T-helper 17 cell (primary cell): ENCODE measurements at places on chromosomes 6 and 20. TPM values are rescaled to one million over a fixed set of nuclear protein-coding genes. Genes with fewer than 3 reads are reported as not detected.

C6orf141 gene
- total RNA-seq: not detected

GJA10 gene
- not detected for total RNA-seq

TSPO2 gene
- total RNA-seq: not detected

GRCh38 chr6:1437553-1438406 is 48.4 kb downstream of the FOXF2 start:
- peaks cover 4% of the 10 kb centered on the region for H3K36me3 ChIP-seq
- no peak overlapping the region for H3K4me3 ChIP-seq
- H3K4me1 ChIP-seq: peaks cover 7% of the 10 kb centered on the region
- no peak overlapping the region for H3K27ac ChIP-seq
- peaks cover 61% of the 10 kb centered on the region for H3K27me3 ChIP-seq
- no peak for DNase-seq

ADGB gene
- not detected for total RNA-seq

DNA sequence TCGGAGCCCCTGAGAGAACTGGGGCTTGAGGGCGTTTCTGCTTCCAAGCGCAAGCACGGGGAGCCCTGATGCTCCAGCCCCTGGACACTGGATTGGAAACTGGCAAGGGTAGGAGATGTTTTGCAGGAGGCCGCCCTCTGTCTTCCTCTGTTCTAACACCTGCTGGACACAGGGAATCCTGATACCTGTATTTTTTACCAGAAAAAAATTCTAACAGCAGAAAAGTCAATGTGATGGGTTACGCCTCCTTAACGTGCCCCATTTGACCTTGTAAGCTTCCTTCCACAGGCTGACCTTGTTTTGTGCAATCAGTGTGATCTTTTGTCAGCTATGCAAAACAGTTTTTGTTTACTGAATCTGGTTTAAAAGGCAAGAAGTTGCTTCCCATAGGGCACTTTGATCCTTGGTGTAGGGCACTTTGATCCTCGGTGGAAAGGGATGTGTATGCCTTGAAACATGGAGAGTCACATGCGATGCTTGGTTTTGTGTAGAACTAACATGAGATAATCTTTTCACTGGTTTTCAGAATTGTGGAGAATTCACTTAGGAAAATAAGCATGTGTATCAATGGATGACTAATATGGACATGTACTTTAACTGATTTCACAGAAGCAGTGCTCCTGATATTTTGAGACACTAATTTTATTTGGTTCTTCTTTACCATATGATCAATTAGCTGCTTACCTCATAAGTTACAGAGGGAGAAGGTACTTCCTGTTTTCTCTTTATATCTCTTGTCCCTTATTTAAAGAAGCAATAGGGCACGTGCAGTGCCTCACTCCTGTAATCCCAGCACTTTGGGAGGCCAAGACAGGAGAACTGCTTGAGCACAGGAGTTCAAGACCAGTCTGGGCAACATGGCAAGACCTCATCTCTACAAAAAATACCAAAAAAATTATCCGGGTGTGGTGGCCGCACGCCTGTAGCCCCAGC is 59.9 kb upstream of the MAP3K4 start:
- H3K36me3 ChIP-seq: peaks cover 3% of the 10 kb centered on the region
- no peak for DNase-seq
- peaks cover 13% of the 10 kb centered on the region for H3K4me1 ChIP-seq
- peaks cover 32% of the 10 kb centered on the region for H3K27me3 ChIP-seq

DNA sequence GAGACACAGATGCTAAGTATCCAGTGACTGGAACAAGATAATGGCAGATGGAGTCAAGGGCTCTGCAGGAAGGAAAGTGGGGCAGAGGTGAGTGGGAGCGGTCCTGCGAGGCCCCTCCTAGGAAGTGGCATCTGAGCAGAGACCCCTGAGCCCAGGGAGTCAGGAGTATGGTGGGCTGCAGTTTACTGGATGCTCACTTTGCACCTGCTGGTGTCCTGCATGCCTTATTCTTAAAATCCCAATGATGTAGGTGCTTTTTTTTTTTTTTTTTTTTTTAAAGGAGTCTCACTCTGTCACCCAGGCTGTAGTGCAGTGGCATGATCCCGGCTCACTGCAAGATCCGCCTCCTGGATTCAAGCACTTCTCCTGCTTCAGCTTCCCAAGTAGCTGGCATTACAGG is 5.6 kb downstream of the CEBPB start:
- no peaks in the 10 kb centered on the region for H3K36me3 ChIP-seq
- H3K27ac ChIP-seq: no peak overlapping the region
- DNase-seq: no peak
- H3K4me3 ChIP-seq: no peak overlapping the region
- H3K4me1 ChIP-seq: peaks cover 27% of the 10 kb centered on the region

GRCh38 chr6:107607116-107607515 is 117.2 kb downstream of the SOBP start:
- H3K4me1 ChIP-seq: no peaks in the 10 kb centered on the region
- H3K36me3 ChIP-seq: no peaks in the 10 kb centered on the region
- no peak for DNase-seq

DNA sequence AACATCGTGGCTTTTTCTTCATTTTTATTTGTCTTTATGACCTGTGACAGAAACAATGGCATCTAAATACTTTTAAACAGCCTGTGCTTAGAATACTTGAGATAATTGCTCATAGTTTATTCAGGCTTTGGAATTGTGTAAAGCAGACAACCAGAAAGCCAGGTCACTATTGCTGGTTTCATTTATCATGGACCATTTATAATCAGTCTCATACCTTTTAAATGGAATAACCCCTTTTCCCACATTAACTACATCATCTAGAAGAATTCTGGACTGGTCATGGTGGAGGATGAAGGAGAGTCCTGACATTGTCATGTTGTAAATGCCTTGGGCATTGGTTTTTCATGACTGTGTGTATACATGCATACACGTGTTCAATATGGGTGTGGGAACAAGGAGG is 661.5 kb downstream of the EPM2A start:
- H3K4me3 ChIP-seq: no peak overlapping the region
- H3K4me1 ChIP-seq: no peaks in the 10 kb centered on the region
- H3K36me3 ChIP-seq: no peaks in the 10 kb centered on the region
- H3K27ac ChIP-seq: no peak overlapping the region
- DNase-seq: no peak

KCNS1 gene
- not detected for total RNA-seq

DNA sequence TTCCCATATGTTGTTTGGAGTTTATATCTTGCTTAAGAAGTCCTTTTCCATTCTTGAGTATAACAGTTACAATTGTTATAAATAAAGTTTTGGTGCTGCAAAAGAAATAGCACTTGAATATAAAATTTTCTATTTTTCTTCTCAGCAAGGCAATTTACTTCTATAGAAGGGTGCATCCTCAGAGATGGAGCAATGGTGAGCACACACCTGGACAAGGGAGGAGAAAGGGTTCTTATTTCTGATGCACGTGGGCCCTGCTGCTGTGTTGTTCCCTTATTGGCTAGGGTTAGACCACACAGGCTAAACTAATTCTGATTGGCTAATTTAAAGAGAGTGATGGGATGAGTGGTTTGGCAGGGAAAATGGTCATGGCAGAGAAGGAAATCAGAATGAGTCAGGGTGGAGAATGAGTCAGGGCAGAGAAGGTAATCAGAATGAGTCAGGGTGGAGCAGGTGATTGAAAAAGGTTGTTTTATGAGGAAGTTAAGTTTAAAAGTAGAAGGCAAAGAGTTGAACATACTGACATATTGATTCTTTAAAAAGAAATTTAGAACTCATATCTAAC is 38.0 kb downstream of the CST8 start:
- H3K27ac ChIP-seq: no peak overlapping the region
- H3K27me3 ChIP-seq: peaks cover 5% of the 10 kb centered on the region
- no peaks in the 10 kb centered on the region for H3K4me1 ChIP-seq
- no peak for DNase-seq
- H3K36me3 ChIP-seq: no peaks in the 10 kb centered on the region
- H3K4me3 ChIP-seq: no peak overlapping the region

NRN1 gene
- not detected for total RNA-seq

MUCL3 gene
- not detected for total RNA-seq

DNA sequence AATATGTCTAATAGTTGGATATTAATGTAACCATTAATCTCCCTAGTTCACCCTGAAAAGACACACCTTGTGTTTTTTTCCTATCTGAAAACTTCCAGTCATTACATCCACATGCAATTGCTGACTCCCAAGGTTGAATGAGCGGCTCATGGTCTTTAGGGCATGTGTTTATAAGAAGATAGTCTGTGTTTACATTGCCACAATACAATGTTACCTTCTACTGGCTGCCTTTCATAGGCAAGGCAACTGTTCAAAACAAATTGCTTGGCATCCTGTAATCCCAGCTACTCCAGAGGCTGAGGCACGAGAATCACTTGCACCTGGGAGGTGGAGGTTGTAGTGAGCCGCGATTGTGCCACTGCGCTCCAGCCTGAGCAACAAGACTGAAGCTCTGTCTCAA is 86.8 kb upstream of the SHLD1 start:
- no peak overlapping the region for H3K27ac ChIP-seq
- no peak for DNase-seq
- H3K4me3 ChIP-seq: no peak overlapping the region
- no peaks in the 10 kb centered on the region for H3K36me3 ChIP-seq

GRCh38 chr6:169296170-169296569 is 42.5 kb upstream of the THBS2 start:
- DNase-seq: no peak
- H3K36me3 ChIP-seq: peaks cover 2% of the 10 kb centered on the region
- H3K27me3 ChIP-seq: peaks cover 40% of the 10 kb centered on the region
- H3K27ac ChIP-seq: no peak overlapping the region
- no peak overlapping the region for H3K4me3 ChIP-seq
- no peaks in the 10 kb centered on the region for H3K4me1 ChIP-seq

GRCh38 chr20:59146780-59147565 is 16.6 kb upstream of the ZNF831 start:
- no peaks in the 10 kb centered on the region for H3K27me3 ChIP-seq
- H3K4me3 ChIP-seq: peak overlapping the region; percentile 94
- H3K36me3 ChIP-seq: peaks cover 6% of the 10 kb centered on the region
- no peak for DNase-seq

- no peaks in the 10 kb centered on the region for H3K4me1 ChIP-seq
- DNase-seq: no peak
- no peaks in the 10 kb centered on the region for H3K36me3 ChIP-seq
- H3K4me3 ChIP-seq: no peak overlapping the region
Observed at GRCh38 chr6:19158586-19158985, 678.6 kb upstream of the ID4 start.

DNA sequence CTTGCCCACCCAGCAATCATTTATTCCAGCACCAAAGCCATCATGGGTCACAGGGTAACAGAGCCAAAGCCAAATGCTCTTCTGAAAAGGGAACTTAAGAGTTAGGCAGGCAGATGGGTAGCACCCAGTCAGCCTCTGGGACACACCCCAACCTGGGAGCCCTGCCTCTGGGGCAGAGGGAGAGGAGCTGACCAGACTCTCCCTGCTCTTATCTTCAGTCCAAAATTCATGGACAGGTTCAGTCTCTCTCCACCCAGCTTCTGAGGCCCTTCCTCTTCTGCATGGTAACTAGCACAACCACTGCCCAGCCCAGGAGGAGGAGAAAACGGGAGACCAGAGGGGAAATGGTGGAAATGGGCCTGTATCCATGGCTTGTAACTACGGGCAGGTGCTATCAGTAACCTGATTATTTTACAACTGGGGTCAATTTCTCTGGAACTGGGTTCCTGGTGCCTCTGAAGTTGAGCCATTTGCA is 105.4 kb downstream of the NOL4L start:
- DNase-seq: no peak
- no peak overlapping the region for H3K4me3 ChIP-seq
- H3K4me1 ChIP-seq: peaks cover 29% of the 10 kb centered on the region
- H3K27ac ChIP-seq: peak overlapping the region; percentile 56
- H3K36me3 ChIP-seq: no peaks in the 10 kb centered on the region
- no peaks in the 10 kb centered on the region for H3K27me3 ChIP-seq

DNA sequence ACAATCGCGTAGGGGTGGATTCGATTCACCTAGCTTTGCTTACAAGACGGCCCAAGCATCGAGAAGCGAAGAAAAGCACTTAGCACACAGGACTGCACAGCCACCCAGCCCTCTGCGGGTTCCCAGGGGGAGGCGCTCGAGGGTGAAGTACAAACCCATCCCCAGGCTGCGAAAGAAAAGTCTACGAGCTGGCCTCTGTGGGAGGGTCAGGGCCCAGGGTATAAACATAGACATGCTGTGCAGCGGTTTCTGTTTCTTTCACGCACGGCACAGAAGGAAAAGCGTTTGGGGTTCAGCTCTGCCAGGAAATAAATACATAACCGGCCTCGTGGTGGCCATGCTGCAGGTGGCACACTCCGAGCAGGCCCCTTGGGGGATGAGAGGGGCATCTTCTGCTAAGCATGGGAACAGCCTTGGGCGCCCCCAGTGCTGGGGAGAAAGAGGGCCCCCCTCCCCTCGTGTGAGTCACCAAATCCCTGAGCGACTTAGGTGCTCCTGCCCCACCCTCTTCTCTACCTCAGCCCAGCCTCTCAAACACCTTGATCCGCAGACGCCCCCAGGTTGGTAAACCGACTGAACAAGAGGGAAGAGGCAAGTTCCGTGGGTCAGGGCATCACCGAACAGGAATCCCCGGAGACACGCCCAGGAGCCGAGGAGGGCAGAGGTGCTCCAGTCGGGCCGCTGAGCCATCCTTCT is 91.6 kb upstream of the RIPOR2 start:
- H3K36me3 ChIP-seq: no peaks in the 10 kb centered on the region
- peak overlapping the region; percentile 88 for H3K4me3 ChIP-seq
- H3K27me3 ChIP-seq: no peaks in the 10 kb centered on the region
- peaks cover 56% of the 10 kb centered on the region for H3K4me1 ChIP-seq
- DNase-seq: peak; percentile 68

DNA sequence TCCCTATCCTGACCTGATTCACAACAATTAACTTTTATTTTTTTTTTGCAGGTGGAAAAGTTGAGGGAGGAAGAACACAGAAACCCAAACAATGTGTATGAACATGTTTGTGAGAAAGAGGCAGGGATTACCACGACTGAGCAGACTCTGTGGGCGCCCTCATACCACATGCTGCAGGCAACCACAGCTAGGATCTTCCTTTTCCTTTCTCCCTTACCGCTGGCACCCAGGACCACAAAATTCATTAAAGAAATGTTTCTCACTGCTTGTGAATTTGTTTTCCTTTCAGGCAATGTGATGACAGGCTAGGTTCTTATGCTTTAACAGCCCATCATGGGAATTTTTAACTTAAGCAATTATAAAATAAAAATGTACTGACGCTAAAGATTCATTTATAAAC is 287.1 kb downstream of the GMDS start:
- H3K27me3 ChIP-seq: no peaks in the 10 kb centered on the region
- H3K4me3 ChIP-seq: no peak overlapping the region
- H3K27ac ChIP-seq: no peak overlapping the region
- H3K36me3 ChIP-seq: no peaks in the 10 kb centered on the region

GRCh38 chr6:107098436-107099307 is 16.6 kb downstream of the BEND3 start:
- H3K4me1 ChIP-seq: peaks cover 3% of the 10 kb centered on the region
- DNase-seq: no peak
- no peaks in the 10 kb centered on the region for H3K27me3 ChIP-seq
- H3K27ac ChIP-seq: no peak overlapping the region
- no peaks in the 10 kb centered on the region for H3K36me3 ChIP-seq
- no peak overlapping the region for H3K4me3 ChIP-seq

DNA sequence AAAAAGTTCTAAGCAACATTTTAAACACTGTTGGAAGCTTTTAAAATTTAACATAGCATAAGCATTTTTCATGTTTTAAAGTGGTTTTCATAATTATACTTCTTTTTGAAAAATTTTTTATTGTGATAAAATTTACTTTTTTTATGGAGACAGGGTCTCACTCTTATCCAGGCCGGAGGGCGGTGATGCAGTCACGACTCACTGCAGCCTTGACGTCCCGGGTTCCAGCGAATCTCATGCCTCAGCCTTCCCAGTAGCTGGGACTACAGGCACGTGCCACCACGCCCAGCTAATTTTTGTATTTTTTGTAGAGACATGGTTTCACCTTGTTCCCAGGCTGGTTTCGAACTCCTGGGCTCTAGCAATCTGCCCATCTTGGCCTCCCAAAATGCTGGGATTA is 46.1 kb upstream of the TULP4 start:
- no peaks in the 10 kb centered on the region for H3K27me3 ChIP-seq
- peaks cover 4% of the 10 kb centered on the region for H3K4me1 ChIP-seq
- H3K36me3 ChIP-seq: no peaks in the 10 kb centered on the region
- DNase-seq: no peak
- no peak overlapping the region for H3K4me3 ChIP-seq
